ENCODE measurements at places on chromosomes 11 and 22. TPM values are rescaled to one million over a fixed set of nuclear protein-coding genes. Genes with fewer than 3 reads are reported as not detected.

DNA sequence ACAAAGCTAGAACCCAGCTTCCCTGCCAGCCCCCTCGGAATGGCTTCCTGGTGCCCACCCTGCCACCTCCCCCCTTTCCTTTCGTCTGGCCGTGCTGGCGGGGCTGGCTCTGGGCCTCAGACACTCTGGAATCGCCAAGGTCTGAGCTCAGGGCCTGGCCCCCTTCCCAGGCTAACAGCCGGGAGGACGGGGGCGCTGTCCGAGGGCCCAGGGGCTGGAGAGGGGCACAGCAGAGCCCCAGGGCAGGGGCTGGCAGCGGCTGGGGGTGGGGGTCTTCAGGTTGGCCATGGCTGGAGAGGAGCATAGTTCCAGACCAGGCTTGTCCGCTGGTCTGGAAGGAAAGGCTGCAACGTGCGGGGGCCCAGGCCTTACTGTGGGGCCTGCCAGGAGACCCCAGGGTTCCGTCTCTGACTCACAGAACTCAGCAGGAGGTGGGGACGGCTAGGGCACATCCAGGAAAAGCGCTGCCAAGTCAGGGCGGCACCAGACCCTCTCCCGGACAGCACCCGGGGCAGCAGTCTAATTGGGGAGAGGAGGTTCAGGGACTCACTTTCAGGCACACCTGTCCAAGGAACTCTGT lies 861 bp upstream of the LTBP3 start:
- peak; percentile 71 for DNase-seq

DNA sequence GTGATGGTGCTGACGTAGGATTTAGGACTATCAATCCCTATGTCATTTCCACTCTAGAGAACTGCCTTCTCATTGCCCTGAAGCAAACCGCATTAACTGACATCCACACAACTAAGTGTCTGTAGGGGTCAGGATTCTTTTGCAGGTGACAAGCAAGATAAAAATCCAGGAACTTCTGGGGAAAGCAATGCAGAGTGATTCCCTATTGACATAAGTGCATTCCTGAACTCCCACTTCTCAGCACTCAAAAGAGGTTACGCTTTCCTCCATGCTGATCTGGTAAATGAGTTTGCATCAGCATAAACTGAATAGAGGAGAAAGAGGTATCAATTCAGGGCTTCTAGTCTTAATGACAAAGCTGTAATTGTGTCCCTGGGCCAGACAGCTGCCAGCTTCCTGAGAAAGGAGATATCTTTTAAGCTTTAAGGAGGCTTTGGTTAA lies 224.6 kb upstream of the ISX start:
- no peak for DNase-seq

GRCh38 chr11:108278546-108278945 lies 55.7 kb downstream of the ATM start:
- DNase-seq, result no peak

DNA sequence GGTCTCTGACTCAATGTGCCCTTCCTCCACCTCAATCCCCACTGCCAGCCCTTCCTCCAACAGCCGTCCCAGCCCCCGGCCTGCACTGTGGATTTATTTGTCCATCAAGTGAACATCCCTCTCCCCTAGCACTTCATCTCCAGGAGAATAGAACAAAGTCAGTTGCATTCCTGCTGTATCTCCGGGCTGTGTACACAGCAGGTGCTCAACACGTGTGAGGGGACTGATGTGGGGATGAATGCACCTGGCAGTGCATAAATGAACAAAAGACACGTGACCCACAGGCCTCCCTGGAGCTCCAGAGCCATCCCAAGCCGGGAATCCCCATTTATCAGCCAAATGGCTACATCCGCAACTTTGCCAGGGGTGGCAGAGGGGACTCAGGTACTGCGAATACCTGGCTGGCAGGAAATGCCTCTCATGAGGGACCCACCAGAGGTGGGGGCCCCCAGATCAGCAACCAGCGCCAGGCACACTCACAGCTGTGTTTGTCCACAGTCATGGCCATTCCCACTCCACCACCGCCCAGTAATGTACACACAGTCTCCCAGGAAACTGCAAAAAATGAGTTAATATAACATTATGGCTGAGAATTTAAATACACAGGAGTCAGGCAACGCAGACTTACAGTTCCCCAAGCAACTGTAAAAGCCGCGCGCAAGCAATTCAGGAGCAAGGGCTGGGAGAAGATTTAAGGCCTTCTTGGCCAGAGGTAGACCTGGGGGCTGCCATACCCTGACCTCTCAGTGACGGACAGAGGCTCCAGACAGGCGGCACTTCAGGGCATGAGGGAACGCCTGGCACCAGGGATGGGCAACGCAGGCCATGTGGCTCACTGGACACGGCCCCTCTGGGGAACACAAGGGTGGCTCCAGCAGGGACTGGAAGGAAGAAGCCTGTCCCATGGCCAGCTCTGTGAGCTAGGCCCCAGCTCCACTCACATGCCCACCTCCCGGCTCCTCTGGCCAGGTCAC lies 50.3 kb upstream of the TCF20 start:
- no peak for DNase-seq

DNA sequence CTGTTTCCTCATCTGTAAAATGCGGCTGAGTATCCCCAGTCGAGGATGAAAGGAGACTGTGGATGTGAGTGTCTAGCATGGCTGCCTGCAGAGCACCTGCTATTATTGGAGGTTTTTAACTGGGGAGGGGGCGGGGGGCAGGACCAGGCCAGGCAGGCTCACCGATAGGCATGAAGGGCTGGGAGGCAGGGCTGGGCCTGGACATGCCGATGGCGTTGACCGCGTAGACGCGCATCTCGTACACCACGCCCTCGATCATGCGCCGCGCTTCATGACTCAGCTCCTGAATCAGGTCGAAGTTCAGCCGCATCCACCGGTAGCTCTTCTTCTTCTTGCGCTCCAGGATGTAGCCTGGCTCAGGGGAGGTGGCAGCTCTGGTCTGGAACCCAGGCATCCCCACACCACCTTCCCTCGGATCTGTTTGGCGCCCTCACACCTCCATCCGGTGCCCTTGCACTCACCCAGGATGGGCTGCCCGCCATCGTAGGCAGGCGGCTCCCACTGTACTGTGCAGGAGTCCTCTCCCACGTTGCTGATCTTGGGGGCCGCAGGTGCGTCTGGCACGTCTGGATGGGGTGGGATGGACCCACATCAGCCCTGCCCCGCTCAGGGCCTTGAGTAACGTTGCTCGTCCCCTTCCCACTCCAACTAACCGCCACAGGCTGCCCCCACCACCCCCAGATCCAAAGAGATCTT lies 15.1 kb downstream of the MYBPC3 start:
- no peak for DNase-seq

DNA sequence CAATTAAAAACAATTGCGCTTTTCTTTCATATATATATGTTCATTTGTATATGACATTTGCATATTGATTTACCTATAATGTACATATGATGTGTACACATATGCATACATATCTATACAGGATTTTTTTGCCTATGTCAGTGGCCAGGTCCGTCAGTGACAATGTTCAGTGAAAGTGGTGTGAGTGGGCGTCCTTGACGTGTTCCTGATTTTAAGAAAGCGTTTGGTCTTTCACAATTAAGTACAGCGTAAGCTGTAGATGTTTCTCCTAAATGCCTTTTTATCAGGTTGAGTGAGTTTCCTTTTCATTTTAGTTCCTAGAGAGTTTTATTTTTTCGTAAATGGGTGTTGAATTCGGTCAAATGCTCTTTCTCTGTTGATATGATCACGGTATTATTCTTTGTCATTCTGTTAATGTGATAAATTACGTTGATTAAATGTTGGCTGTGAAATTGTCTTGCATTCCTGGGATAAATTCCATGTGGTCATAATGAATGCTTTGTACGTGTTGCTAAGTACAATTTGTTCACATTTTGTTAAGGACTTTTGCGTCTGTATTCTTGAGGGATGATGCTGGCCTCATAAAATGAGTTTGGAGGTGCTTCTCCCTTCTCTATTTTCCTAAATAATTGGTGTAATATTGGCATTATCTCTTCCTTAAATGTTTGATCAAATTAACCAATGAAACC lies 10.6 kb upstream of the GNB1L start:
- DNase-seq, result no peak

GRCh38 chr11:117717485-117718314 lies 79.3 kb downstream of the DSCAML1 start:
- DNase-seq, result no peak

DNA sequence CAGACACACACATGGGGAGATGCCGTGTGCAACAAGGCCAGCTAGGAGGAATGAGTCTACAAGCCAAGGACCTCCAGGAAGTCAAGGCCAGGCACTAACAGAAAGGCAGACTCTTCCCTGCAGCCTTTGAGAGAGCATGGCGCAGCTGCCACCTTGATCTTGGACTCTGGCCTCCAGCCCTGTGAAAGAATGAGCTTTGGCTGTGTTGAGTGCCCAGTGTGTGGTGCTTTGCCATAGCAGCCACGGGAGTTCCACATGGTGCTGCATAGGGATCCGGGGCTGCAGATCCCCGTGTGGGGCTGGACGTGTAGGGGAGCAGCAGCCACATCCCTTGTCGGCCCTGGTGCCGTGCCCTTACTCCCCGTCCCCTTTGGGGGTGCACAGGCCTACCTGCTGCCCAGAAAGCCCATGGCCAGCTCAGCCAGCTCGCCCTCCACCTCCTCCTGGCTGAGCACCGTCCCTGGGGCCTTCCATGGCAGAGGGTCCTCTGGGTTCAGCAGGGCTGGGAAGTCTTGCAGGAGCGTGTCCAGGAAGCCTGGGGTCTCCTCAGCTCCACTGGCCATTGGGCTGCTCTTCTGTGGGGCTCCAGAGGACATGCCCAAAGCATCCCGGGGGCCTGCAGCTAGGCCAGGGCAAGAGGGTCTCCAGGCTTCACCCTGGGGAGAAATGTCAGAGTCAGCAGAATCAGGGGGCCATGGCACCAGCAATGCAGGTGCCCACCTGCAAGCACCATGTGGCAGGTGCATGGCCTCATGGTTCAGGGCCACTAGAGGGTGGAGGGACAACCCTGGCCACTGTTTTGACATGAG lies 7.0 kb downstream of the PPM1F start:
- no peak for DNase-seq

DNA sequence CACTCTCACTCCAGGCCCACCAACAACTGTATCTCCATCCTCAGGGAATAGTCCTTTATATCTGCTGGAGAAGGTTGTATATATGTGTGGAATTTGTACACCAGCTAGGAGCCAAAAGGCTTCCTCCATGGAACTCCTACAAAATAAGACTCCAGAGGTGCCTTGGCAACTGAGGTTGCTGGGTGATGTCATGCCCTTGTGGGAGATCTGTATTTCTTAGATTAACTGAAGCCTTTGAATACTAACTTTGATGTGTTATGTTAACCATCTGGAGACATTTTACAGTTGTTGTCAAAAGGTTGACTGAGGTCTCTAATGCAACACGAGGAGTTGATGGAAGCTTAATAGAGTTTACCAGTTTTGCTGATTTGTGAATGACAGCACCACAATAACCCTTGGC lies 139.5 kb upstream of the TTC12 start:
- no peak for DNase-seq

- no peak for DNase-seq
Observed at GRCh38 chr11:84437071-84437980, 1151.2 kb upstream of the CCDC90B start.

DNA sequence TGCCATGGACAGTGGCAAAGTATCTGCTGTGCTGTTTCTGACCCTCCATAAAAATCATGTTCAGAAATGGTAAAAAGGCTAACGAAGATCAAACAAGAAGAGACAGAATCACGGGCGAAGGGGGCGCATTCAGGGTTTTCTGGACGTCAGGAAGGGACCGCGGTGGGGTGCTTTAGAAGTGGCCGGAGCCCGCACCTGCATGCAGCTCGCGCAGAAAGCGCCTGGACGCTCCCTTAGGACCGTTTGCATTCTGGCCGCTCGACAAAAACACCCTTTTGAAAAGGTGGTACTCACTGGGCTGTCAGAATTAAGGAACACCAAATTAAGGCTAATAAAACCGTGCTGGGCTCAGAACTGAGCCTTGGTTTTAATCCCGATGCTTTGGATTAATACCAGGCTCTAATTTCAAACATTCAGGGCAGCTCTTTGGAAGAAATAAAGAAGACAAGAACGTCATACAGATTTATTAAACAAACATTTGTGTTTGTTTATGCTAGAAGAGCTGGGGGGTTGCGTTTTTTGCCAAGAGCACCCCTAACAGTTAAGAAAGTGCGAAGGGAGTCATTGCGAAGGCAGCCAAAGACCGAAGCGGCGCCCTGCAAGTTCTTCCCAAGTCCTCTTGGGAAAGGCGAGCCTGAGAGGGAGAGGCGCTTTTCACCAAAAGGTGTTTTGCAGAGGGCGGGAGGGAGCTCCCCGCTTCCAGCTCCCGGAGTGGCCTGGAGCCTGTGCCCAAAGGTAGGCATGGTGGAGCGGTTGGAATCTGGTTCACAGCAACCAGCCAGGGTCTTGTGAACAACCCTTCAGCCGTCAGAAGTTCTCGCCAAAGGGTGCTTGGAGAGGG lies 47.7 kb upstream of the DBX1 start:
- no peak for DNase-seq

DNA sequence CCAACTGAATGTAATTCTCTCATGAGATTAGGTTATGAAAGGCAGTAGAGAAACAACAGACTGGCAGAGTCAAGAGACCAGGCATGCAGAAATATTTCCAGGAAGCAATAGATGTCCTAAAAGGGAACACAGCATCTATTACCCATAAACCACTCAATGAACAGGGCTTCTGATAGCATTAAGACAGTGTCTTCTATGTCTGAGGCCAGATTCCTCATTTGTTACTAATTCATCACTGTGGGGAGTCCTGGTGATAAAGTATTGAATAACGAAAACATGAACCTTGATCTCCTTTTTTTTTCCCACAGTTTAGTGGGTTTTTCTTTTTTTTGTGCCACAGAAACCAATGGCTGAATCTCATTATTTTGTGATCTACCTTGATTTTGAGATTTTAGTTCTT lies 339.0 kb downstream of the METTL15 start:
- no peak for DNase-seq

DNA sequence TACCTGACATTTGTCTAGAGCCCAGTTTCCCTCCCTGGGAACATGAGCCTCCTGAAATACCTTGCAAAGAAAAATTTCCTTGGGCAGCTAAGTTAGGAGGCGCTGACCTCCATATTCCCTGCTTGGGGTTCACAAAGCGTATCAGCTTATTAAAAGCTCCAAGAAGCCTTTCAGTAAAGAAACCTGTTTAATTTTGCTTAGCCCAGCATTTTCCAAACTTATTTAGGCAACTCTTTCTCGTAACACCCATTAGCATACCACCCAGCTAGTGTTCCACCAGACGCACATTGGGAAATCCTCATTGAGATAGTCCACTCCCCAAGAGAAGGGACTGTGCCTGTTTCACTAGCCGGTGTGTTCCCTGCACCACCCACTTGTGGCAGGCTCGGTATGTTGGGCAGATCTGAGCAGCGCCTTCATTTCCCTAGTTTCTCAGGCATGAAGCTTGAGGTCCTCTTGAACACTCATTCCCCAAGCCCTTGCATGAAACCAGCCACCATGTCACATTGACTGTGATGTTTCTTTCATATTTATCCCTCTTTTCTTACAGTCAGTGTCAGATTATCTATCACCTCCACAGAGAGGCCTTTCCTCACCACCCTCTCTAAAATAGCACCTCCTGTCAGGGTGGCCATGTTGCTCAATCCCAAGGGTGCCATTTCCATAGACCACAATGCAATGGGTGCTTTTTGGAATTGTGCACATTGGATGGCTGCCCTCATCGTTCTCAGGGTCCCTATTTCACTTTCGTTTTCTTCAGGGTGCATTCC lies 12.5 kb upstream of the ELF5 start:
- no peak for DNase-seq

Gene C11orf52
- total RNA-seq, result 17.1 TPM

Gene OSBP2
- total RNA-seq, result 3.0 TPM

Gene HORMAD2
- total RNA-seq, result not detected

Gene LDLRAD3
- 6.1 TPM for total RNA-seq

Gene CHST1
- 5.5 TPM for total RNA-seq

Gene RBMXL2
- total RNA-seq, result not detected

Gene ACRV1
- not detected for total RNA-seq

Gene MYEOV
- total RNA-seq, result not detected

Gene POU2AF3
- 0.22 TPM for total RNA-seq

Gene BTG4
- not detected for total RNA-seq

Measured in gastrocnemius medialis (tissue), 4 donors.